ENCODE measurements at places on chromosomes 2 and 18.

- no peak for DNase-seq
Observed at GRCh38 chr2:88666576-88666975, 24.9 kb upstream of the RPIA start.

DNA sequence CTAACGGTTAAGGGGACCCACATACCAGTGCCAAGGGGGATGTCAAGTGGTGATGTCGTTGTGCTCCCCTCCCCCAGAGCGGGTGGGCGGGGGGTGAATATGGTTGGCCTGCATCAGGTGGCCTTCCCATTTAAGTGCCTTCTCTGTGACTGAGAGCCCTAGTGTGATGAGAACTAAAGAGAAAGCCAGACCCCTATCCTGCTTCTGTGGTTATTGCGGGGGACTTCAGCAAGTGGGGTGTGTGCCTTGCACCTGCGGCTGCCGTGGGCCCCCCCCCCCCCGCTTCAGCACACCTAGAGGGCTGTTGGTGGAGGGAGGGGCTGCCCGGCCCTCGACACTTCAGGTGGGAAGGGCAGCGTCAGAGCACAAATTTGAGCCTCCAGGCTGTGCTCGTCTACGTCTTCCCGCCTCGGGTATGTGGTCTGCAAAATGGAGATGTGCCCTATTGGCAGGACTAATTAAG, 6.1 kb downstream of the CTDSP1 start:
- no peak for DNase-seq

- DNase-seq, result no peak
Observed at GRCh38 chr2:29249666-29250253, 134.5 kb downstream of the CLIP4 start.

- DNase-seq, result no peak
Observed at GRCh38 chr2:7837237-7837760, 844.6 kb upstream of the ID2 start.

- no peak for DNase-seq
Observed at GRCh38 chr2:10169053-10169578, 46.6 kb downstream of the RRM2 start.

All from astrocyte (in vitro differentiated cells and primary cell).